Testis (tissue), 5 donors: ENCODE measurements at places on chromosomes 6 and 20. TPM values are rescaled to one million over a fixed set of nuclear protein-coding genes. Genes with fewer than 3 reads are reported as not detected.

DNA sequence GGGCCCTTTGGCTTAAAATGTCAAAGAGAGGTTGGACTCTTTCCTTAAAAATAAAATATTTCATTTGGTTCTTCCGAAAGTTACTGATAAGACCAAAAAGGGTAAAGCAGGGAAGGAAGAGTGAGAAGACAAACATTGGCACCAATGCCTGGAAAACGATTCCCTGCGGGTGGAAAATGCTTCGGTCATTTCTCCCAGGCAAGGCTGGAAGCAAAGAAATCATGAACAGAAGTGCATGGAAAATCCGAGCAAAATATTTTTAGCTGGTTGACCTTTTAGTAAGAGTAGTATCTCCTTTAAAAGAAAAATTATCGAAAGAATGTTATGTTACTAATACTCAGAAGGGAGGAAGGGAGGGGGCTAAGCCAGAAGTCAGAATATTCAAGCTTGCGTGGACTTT, 62.7 kb downstream of the TMEM170B start:
- DNase-seq = no peak

DNA sequence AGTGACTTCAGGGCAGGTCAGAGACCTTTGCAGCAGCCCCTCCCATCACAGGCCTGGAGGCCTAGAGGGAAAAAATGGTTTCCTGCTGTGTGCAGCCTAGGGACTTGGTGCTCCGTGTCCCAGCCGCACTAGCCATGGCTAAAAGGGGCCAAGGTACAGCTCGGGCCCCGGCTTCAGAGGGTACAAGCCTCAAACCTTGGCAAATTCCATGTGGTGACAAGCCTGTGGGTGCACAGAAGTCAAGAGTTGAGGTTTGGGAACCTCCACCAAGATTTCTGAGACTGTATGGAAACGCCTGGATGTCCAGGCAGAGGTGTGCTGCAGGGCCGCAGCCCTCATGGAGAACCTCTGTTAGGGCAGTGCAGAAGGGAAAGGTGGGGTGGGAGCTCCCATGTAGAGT, 34.0 kb downstream of the UBE3D start:
- DNase-seq = no peak

GRCh38 chr6:111741177-111741952, 131.9 kb downstream of the FYN start:
- no peak for DNase-seq

GRCh38 chr6:43970068-43970912, 157.0 kb downstream of the MRPL14 start:
- no peak for DNase-seq

DNA sequence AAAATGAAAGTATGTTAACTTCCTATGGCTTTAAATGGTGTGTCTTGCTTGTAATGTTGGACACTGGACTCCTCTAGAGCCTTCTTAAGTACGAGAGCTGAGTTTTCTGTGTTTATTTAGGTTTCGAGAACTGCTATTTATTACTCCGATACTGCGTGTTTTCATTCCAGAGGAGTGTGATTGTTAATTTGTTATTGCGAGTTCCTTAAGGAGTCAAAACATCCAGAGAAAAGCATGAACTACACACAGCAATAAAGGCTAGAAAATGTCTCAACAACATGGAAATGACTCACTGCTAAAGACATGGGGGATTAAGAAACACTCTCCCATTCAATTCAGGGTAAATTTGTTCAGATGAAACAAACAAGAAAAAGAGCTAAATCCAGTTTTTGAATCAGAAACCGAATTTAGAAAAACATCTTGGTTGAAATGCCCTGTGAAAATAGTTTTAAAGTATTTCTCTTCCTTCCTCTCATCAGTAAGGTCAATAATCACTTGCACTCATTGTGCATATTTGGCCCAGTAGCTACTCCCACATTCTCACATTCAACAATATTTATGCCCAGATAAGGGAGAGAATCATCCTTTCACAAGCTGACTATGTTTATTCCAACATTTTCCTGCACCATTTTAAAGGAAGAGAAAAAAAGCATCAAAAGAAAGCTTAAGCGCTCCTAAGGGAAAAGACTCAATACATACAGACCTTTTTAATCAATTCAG, 36.0 kb downstream of the ATXN1 start:
- DNase-seq = no peak

DNA sequence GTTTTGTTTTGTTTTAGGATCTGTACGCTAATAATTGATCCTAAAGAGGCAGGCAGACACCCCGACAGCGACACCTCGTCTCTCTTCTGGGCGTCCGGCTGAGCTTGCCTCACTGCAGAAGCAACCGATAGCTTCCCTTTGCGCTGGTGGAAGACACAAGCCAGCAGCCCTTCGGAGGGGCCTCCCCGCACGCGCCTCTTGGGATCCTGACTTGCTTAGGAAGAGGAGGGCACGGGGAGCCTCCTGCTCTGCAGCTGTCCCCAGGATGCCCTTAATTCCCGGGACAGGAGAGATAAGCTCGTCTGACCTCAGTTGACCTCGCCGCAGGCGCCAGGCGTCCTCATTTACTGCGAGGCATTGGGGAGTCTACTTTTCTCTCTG, 94.0 kb downstream of the CD83 start:
- peak; percentile 74 for DNase-seq

DLK2 gene
- total RNA-seq = 1.7 TPM

IP6K3 gene
- total RNA-seq = 0.16 TPM

SLC17A9 gene
- 2.9 TPM for total RNA-seq
